Muscle of back (tissue), 13 donors: ENCODE measurements at places on chromosomes 7 and 10. TPM values are rescaled to one million over a fixed set of nuclear protein-coding genes. Genes with fewer than 3 reads are reported as not detected.
A peak's percentile ranks its signal among the peaks of the same experiment; 100 is the strongest.

FAM25G gene
- not detected for polyA plus RNA-seq

KCNH2 gene
- polyA plus RNA-seq = 13.1 TPM

DNA sequence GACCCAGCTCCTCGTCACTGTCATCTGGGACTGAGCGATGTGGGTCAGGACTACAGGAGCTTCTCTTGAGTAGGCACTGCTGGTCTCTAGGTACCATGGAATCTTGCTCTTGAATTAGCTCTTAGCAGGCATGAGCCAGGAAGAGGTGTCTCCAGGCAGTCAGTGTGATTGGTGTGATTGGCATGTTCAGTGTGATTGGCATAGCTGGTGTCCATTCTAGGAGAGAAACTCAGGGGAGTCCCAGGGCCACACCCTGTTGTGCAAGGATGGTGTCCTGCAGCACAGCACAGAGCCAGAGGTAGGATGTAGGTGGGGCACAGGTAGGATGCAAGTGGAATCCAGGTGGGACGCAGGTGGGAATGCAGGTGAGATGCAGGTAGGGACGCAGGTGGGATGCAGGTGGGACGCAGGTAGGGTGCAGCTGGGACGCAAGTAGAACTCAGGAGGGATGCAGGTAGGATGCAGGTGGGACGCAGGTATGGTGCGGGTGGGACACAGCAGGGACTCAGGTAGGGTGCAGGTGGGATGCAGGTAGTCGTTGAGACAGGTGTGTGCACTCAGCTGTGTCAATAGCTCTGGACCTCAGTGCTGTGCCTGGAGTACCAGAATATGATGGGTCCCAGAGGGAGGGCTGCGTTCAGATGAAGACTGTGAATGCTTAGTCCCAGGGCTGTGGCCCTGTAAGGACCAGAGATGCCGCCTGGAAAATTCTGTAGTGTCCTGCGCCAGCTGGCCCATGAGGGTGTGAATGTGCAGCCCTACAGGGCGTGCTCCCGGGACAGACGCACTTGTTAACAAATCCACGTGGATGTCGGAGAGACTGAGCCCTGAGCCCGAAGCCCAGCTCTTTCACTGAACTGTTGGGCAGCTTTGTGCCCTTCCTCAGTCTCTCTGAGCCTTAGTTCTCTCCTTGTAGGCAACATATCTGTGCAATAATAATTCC is 248.2 kb upstream of the PITRM1 start:
- no peak for DNase-seq

GRCh38 chr7:50865450-50865849 is 82.8 kb upstream of the GRB10 start:
- DNase-seq = no peak

DNA sequence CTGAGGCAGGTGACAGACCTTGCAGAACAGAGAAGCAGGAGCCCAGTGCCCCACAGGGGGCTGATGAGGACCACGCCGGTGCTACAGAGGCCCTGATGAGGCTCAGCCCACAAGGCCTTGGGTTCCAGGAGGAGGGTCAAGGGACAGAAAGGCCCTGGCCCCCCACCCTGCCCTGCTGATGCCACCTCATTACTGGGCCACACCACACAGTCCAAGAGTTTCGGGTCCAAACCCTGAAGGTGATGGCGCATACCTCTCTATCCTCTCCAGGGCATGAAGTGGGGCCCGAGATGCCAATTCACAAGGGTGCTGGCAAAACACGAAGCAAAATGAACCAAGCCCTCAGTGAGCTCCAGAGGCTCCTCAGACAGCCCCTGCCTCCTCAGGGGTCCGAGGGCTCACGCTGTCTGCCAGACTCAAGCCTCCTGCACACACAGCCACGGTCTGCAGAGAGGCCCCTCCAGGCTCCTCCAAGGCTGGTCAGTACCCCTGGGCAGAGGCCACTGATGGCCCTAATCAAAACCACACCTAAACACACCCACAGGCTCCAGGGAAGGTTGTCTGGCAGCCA is 32.3 kb downstream of the RASGEF1A start:
- no peak for DNase-seq

GRCh38 chr7:24411226-24411625 is 127.2 kb downstream of the NPY start:
- no peak for DNase-seq

DNA sequence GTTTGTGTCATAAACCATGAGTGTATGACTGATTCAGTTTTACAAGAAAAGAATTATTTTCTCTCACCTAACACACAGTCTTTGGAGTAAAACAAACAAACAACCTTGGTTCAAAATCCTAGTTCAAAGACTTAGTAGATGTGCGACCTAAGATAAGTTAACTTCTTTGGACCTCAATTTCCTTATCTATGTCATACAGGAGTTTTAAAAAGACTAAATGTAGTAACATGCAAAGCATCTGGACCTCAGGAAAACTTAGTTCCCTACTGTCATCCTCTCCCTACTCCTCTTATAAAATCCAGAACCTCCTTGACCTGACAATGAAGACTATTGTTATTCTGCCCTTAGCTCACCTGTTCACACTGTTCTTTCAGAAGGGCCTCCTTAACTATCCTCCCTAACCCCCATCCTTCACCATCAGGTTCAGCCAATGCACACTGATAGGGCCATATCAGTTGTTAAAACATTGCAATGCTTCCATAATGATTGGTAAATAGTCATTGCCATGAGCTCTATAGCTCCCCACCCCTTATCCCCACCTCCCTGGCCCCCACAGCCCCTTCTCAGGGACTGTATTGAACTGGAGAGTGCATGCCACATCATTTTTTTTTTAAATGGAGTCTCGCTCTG is 28.8 kb upstream of the CCNJ start:
- DNase-seq = no peak

DNA sequence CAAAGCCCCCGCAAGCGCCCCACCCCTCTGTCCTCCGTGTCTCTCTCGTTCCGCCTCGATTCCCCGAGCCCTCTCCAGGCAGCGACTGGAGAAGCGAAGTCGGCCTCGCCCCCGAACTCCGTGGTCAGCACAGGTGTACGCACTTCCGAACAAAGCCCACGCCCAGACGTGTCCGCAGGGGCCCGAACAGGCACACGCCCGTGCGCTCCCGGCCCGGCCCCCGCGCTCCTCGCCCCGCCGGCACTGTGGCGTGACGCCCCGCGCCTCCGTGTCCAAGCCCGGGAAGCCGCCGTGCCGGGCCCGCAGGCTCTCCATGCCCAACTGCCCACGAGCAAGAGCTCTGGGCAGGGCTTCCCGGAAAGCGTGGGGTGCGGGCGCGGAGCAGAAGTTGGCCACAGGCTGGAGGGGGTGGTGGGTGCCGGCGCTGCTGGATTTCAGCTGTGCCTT is 662 bp downstream of the NRCAM start:
- DNase-seq = no peak

DNA sequence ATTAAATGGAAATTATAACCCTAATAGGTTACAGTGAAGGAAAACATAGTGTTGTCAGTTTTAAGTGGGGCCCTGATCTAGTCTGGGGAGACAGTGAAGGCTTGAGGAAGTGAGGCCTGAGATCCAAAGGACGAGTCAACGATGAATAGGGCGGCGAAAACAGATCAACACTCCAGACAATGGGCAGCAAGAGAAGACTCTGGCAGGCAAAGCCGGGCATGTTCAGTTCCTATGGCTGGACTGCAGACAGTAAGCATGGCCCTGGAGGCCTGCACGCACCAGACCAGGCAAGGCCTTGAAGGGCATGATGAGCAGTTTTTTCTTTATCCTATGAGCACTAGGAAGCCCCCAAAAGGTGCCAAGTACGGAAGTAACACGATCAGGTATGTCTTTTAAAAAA is 127.8 kb downstream of the RNF216 start:
- no peak for DNase-seq

GRCh38 chr7:97009753-97010732 is 4.7 kb downstream of the DLX6 start:
- no peak for DNase-seq

DNA sequence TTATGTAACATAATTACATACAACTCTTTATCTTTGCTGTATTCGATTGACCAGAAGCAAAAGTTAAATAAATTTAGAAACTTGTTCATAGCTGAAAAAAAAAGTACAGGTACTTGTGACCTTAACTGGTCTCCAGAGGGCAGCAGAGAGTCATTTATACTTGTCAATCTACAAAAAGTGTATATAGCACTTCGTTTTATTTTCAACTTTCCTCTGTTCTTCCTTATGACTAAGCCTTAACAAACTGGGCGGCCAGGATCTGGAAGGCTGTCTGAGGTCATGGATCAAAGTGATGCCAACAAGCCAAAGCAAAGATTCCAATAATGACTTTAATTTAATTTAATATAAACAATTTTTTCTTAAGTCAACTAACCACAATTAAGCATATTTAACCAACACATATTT is 29.8 kb downstream of the C10orf67 start:
- peak; percentile 74 for DNase-seq
